ENCODE measurements at places on chromosomes 1 and 21. TPM values are rescaled to one million over a fixed set of nuclear protein-coding genes. Genes with fewer than 3 reads are reported as not detected.

NHLH2 gene
- total RNA-seq = not detected

PTAFR gene
- total RNA-seq = 0.24 TPM

OPTC gene
- not detected for total RNA-seq

PRR9 gene
- not detected for total RNA-seq

CDA gene
- not detected for total RNA-seq

PEX19 gene
- total RNA-seq = 46.2 TPM

B3GALT5 gene
- not detected for total RNA-seq

IGSF9 gene
- not detected for total RNA-seq

CNIH3 gene
- total RNA-seq = 6.4 TPM

ZBTB48 gene
- total RNA-seq = 12.8 TPM

NR1I3 gene
- total RNA-seq = not detected

NEGR1 gene
- total RNA-seq = not detected

OR2L8 gene
- total RNA-seq = not detected

PDZK1IP1 gene
- not detected for total RNA-seq

PPIAL4G gene
- not detected for total RNA-seq

TSACC gene
- total RNA-seq = 3.0 TPM

DCST1 gene
- total RNA-seq = not detected

PIP5K1A gene
- 57.0 TPM for total RNA-seq

SCCPDH gene
- total RNA-seq = 88.0 TPM

TMPRSS2 gene
- not detected for total RNA-seq

ALX3 gene
- not detected for total RNA-seq

Data from SK-MEL-5 (cell line).